Uterus (tissue), 4 donors: ENCODE measurements at places on chromosomes 13 and 19.

- DNase-seq, result no peak
Measured at GRCh38 chr13:79997244-79997643, 343.7 kb downstream of the SPRY2 start.

- DNase-seq, result no peak
Measured at GRCh38 chr13:71871176-71871754, 4.3 kb upstream of the DACH1 start.

- no peak for DNase-seq
Measured at GRCh38 chr13:50392977-50393376, 377.7 kb downstream of the KCNRG start.

- DNase-seq, result no peak
Measured at GRCh38 chr19:8120636-8121480, 28.5 kb downstream of the FBN3 start.

DNA sequence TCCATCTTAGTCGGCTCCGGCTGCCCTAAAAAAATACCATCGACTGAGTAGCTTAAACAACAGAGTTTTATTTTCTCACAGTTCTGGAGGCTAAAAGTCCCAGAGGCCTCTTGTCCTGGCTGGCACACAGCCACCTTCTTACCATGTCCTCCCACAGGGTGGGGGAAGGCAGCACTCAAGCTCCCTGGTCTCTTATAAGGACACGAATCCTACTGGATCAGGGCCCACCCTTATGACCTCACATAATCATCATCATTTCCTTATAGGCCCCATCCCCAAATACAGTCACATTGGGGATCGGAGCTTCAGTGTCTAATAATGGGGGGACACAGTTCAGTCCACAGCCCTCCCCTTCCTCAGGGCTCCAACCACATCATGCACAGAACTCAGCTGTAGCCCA, 2.6 kb upstream of the TUBA3C start:
- no peak for DNase-seq

- DNase-seq, result no peak
Measured at GRCh38 chr19:347946-348861, 3.6 kb upstream of the MIER2 start.

DNA sequence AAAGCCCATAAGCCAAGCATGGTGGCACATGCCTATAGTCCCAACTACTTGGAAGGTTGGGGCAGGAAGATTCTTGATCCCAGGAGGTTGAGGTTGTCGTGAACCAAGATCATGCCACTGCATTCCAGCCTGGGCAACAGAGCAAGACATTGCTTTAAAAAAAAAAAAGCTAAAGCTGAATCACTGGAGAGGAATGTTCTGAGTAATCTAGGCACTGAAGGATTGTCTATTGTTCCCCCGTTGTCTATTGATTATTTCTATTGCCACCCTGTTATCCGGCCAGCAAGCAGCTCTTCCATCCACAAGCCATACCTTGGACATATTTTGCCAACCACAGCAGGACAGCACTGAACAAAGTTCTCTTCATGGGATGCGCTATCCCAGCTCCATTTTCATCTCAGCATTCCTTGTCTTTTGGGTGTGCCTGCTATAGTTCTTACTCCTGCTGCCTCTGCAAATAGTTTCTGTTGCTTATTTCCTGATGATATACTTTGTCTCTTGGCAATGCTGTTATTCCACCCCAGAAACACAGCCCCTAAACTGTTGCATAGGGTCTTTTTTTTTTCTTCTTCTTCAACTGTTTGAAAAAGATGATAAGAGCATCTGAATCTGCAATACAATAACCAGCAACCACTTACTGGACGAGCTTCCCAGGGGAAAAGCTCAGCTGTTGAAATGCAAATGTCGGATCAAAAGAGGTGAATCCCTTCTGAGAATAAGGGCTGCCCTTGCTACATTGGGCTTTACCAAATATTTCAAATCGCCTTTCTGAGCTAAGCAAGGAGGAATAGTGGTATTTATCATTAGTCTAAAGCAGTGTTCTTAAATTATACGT, 22.2 kb upstream of the SIAH3 start:
- DNase-seq, result no peak

DNA sequence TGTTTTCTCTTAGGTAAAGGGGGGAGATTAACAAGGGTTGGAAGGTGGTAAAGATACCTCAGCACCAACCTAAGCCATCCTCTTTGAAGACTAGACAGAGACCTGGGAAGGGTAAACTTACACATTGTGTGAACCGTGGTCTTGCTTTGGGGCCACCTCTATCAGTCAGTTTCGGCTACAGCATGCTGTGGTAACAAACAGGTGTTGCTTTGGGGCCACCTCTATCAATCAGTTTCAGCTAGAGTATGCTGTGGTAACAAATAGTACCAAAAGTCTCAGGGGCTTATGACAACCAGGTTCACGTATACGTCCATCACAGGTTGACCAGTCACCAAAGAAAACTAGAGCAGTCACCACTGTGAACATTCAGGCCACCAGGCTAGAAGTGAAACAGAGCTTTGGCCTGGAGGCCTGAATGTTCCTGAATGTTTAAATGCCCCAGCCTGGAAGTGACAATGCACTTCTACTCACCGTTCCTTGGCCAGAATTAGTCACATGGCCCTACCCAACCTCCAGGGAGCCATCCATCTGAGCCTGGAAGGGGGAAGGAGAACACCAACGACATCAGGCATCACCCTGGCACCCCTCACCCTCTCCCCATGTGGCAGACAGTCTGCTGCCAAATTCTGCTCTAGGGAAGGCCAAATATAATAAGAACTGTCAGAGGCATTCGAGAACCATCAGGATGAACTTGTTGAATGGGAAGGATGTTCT, 3.8 kb downstream of the FXYD7 start:
- DNase-seq, result no peak

DNA sequence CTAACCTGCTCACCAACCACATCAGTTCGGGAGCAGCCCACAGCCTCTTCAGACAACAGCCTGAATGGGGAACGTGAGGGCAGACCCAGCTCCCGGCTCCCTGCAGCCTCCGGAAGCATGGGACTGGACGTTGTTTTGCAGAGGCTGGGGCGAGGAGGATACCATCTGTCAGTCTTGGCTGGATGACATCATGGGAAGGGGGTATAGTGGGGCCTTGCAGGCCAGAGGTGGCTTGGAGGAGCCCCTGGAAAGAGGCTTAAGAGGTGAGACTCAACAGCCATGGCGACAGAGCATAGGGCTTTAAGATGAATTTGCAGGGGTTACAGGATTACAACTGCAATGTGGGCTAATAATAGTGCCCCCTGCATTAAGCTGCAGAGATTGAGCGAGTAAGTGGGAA, 1.5 kb downstream of the FXYD3 start:
- DNase-seq, result no peak

DNA sequence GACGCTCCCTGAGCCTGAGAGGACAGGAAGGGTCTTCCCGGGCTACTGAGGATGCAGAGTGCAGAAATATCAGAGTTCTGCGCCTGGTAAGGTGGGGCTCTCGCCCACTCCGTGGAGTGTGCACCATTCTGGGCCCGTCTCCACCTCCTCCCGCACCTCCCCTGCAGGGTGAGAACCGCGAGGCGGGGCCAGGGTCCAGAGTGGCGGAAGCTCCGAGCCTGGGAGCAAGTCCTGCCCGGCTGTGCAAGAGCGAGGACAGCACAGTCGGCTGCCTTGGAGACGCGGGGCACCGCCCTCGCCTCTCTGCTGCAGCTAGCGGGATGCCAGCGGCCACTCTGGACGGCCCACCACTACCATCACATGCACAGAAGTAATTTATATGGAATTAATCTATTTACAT, 2304.4 kb downstream of the PCDH9 start:
- no peak for DNase-seq
